ENCODE measurements at places on chromosomes 2 and 18.

DNA sequence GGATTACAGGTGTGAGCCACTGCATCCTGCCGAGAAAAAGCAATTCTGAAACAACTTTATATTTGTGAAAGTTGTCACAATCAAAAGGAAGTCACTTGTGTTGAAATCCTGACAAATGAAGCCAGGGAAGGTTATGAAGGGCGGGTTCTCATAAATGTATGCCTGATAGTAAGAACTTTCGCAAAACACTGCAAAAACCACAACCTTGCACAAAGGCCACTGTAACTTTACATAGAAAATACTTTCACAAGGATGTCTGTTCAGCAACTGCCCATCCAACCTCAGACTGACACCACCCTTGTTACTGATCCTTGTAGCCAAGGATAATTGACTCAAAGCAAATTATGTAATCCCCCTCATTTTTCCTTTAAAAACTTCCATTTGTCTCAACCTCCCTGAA is 90.6 kb downstream of the SLC4A3 start:
- DNase-seq, result no peak

DNA sequence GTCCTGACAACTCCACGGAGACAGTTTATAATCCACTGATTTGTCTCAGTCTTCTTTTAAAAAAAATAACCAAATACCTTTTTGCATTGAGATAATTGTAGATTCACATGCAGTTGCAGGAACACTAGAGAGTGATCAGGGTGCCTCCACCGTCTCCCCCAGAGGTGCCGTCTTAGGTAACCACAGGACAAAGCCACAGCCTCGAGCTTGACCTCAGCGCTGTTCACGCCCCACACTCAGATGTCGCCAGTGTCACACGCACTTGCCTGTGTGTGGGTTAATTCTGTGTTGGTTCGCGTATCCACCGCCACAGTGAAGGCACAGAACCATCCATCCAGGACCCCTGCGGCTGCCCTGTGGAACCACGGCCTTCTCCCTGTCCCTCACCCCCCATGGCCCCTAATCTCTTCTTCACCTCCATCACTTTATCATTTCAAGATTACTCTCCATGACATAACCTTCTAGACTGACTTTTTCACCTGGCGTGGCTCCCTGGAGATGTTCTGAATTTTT is 295.0 kb upstream of the HDAC4 start:
- DNase-seq, result no peak

- no peak for DNase-seq
Observed at GRCh38 chr2:110885256-110885655, 152.9 kb downstream of the ACOXL start.

DNA sequence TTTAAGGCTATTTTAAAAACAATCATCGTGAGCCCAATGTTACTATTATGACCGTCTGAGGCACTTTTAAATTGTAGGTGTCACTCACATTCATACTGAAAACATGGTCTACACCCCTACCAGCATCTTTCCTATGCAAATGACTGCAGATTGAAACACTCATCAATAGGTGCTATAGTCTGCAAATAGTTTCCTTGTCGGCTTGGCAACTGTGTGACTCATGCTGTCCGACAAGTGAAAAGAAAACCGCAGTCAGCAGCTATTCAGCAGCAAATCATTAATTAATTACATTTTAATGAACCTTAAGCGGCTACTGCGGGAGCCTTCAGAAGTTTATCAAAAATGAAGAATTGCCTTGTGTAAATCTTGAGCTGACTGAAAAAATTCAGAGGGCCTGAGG is 134.4 kb downstream of the FIGN start:
- DNase-seq, result no peak

- DNase-seq, result no peak
Observed at GRCh38 chr18:47036298-47036874, 965 bp upstream of the ELOA2 start.

DNA sequence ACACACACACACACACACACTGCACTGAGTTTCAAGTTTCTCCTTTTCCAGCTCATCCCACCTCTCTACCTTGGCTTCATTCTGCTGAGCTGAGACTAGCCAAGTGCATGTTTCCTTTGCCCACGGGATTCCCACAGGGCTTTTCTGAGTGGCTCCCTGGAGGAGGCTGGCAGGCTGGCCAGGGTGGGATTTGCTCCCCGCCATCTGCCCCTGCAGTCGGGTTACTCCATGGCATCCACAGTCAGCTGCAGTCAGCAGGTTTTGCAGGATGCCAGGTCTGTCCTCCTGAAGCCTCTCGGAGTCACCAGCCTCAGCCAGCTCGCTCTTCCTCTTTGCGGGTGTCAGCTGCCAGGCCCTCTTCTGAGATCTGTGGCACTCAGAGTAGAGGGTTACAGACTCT is 783.7 kb upstream of the SOX11 start:
- DNase-seq, result no peak

- DNase-seq, result no peak
Observed at GRCh38 chr2:15756882-15757819, 165.5 kb downstream of the DDX1 start.

- no peak for DNase-seq
Observed at GRCh38 chr2:175742367-175742766, 259.7 kb downstream of the LNPK start.

DNA sequence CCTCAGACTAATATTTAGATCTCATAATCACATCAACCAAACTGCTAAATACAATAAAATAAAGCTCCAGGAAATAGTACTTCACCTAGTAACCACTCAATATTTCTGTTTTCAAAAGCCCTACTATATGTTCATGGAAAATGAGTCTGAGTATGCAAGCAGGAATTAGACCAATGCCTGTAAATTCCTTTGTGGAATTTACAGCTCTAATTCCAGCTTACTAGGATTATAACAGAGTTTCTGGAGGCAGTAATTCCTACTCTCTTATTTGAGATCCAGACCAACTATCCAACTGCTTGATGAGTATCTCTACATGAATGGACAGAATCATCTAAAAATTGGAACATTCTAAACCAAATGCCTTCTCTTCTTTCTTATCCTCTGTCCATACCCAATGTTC is 11.6 kb downstream of the CDKL4 start:
- no peak for DNase-seq

- DNase-seq, result no peak
Observed at GRCh38 chr18:40529478-40529877, 1425.6 kb upstream of the PIK3C3 start.

GRCh38 chr18:22309191-22309590 is 108.5 kb downstream of the CTAGE1 start:
- DNase-seq, result no peak

DNA sequence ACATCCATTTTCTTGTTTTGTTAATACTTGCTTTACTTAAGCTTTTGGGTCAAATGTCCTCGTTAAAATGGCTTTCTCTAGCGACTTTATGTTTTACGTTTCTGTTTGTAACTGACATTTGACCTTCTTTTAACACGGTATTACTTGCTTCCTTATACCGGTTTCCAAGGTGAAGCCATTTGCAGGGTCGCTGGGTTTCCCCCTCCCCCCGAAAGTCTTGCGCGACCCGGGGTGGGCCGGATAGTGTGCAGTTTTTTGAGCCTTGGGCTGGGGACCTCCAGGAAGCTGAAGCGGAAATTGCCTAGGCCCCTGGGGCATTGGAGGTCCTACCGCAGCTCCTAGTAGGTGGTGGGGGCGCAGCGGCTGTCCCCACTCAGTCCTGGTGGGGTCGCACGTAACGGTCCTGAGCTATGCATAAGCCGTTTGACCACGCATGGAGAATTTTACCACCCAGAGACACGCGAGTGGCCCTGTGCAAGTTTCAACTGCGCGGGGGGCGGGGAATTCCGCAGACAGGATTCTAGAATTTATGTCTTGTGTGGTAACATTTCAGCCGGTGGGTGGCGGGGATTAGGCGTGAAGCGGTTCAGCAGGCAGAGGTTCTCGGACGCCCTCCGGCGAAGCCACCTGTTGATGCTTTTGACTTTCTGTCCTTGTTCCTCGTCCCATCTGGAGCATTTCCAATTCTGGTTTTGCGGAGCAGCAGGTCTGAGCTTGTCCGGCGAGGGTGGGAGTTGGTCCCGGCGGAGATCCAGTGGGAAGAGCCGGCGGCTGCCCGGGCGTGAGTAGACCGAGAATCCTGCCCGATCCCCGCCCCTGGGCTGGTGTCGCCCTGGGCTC is 2.4 kb downstream of the CFLAR start:
- peak; percentile 81 for DNase-seq

- peak; percentile 9 for DNase-seq
Observed at GRCh38 chr2:32064021-32064601, 755 bp downstream of the SPAST start.

GRCh38 chr2:148614322-148615049 is 30.1 kb upstream of the EPC2 start:
- DNase-seq, result no peak

DNA sequence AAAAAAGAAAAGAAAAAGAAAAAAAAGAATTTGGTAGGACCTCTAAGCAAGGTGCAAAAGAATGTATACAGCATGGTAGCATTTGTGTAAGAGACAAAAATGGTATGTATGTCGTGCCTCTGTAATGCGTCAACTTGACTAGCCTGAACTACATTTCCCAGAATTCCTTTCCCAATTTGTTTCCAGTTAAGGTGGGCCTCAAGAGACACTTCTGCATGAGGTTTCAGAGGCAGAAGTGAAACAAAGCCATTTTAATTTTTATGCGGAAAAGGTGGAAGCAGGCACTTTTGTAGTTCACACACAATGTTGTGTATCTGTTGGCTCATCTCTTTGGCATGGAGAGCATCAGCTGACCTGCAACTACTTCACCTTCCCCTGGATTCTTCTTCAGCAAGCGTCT is 56.5 kb upstream of the PAPOLG start:
- no peak for DNase-seq

DNA sequence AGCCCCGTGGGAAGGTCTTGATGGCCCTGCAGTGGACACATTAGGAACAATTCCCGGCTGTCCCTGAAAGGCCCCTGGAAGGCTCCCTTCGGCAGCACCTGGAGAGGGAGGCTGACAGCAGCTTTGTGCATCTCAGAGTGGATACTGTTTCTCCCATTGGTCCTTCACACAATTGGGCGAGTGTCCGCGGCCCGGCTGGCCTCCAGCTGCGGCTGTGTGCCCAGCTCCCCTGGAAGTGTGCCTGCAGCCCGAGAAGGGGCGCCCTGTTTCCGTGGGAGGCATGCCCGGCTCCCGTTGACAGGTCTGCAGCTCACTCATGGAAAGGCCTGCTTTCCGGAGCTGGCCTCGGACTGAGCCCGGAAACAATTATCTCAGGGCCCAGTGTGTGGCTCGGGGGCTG is 103.7 kb downstream of the LPIN1 start:
- DNase-seq, result no peak

DNA sequence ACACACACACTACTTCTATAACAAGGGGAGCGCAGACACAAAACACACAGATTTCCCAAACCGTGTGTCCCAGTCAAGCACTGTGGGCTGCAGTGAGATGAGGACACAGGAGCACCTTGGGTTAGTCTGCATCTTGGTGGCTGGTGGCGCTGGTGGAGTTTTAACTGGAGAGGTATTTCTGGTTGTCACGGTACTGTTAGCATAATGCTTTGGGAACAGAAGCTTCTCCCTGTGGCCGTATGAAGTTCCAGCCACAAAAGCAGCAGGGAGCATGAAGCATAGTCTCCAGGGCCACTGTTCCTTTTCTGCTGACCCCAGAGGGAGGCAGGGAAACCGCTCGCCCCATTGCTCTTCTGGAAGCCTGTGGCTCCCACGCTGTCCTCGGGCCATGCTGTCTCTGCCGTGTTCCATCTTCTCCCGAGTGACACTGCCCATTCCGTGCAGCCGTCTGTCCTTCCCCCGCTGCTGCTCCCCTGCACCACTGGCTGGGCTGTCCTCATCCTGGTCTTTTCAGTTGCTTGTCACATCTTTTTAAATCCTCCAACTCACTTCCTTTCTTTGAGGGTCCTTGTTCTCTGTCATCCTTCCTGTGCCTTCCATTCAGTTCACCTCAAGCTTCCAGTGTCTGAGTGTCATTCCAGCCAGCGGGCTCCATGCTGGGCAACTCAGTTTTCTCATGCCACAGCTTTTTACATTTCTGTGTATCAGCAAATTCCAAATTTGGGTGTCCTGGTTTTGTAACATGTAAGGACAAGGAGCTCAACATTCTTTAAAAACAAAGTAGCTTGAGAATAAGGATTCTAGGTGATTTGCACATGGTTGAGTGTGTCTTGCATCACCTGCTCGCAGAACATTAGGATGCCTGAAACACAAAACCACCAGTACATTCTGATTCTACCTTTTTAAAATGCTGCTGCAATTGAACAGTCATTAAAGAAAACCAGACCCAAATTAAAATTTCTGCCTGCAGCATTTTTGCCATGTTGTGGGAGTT is 125.0 kb downstream of the MTCL1 start:
- no peak for DNase-seq

GRCh38 chr2:68643011-68643873 is at the start of gene PROKR1:
Gene PROKR1, plus strand, starts transcription at chr2:68643579. Its CDS starts 2,243 bp downstream, at chr2:68645822.
- DNase-seq, result no peak

DNA sequence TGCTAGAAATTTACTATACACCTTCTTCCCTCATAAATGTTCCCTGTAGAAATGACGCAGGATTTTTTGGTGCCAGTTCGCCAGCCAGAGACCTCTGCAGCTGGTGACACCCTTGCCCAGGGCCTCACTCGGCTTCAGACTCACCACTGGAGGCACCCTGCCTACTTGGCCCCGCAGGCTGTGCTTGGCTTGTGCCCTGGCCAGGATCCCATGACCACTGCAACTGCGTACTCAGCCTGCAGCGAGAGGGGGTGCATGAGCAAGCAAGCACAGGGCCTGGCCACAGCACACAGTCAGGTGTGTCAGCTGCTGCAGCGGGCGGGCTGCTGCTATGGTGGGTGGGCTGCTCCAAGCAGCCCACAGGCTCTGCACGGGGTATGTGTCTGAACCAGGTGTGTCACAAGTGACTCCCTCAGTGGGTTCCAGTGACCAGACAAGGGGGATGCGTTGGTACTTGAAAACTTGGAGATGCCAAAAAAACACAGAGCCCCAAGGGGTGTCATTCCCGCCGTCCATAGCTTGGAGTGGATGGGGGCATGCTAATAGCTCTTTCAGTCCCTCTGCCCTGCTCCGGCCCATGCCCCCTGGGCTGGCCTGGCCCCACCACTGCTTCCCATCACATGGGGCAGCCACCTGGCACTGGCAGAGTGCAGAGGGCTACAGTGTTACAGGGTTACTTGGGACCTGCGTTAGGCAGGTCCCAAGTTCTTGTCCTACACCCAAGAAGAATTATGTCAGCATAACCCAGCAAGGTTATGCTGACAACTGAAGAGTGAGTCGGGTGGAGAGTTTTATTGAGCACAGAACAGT is 46.6 kb upstream of the TANC1 start:
- DNase-seq, result no peak

DNA sequence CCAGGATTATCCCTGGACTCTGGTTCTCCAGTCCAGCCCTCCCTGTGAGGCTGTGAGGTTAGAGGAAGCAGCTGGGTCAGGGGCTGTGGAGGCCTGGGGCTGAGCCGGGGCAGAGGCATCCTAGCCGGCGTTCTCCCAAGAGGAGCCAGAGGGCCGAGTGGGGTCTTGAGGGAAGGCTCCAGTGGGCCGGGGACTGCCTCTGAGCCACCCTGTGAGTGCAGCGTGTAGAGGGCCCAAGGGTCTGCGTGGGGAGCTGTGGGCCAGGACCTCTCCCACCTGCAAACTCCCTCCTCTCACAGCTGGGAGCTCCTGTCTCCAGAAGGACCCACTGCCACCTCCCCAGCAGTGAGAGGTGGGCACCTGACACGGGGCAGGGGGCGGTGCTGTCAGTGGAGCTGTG is 41.0 kb downstream of the GLI2 start:
- no peak for DNase-seq

GRCh38 chr2:114631146-114631545 is 188.7 kb downstream of the DPP10 start:
- no peak for DNase-seq

GRCh38 chr2:3766824-3767223 is 63.4 kb downstream of the DCDC2C start:
- DNase-seq, result no peak

GRCh38 chr18:78612801-78613200 is 366.8 kb upstream of the SALL3 start:
- no peak for DNase-seq
